ENCODE measurements at places on chromosomes 16 and 17. TPM values are rescaled to one million over a fixed set of nuclear protein-coding genes. Genes with fewer than 3 reads are reported as not detected.

Gene CDH5
- polyA plus RNA-seq: 155 TPM

GRCh38 chr17:17510456-17511292 lies 14.5 kb upstream of the RASD1 start:
- DNase-seq: no peak

GRCh38 chr17:31794111-31794510 lies 64.9 kb downstream of the COPRS start:
- no peak for DNase-seq

- DNase-seq: no peak
Observed at GRCh38 chr17:80929449-80929848, 62.2 kb upstream of the CHMP6 start.

DNA sequence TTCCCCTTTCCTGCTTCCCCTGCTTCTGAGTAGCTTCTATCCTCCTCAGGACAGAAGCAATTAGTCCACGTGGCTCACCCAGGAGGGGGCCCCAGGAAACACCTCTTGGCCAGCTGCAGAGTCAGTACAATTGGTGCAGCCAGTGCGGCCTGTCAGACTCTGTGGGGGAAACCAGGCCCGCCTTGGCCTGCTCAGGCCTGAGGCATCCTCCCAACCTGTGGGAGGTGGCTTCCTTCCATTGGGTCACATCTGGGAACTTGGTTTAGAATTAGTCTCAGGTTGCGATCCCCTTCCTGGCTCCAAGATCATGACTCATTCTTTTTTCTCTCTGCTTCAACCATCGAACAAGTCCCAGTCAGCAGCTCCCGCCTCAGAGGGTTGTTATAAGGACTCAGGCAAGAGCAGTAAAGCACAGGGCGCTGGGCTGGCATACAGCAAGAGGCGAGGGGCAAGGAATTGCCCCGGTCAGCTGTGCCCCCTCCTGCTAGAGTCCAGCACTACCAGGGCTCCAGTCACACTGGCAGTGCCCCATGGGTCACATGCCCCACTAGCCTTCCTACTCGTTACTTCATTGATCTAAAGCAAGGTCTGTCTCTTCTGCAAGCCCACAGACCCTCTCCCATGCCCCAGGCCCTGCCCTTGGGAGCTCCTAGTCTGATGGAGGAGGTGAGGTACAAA lies 8.1 kb upstream of the EPX start:
- no peak for DNase-seq

Gene CSH1
- polyA plus RNA-seq: 0.57 TPM

Gene KRTAP4-4
- polyA plus RNA-seq: not detected

DNA sequence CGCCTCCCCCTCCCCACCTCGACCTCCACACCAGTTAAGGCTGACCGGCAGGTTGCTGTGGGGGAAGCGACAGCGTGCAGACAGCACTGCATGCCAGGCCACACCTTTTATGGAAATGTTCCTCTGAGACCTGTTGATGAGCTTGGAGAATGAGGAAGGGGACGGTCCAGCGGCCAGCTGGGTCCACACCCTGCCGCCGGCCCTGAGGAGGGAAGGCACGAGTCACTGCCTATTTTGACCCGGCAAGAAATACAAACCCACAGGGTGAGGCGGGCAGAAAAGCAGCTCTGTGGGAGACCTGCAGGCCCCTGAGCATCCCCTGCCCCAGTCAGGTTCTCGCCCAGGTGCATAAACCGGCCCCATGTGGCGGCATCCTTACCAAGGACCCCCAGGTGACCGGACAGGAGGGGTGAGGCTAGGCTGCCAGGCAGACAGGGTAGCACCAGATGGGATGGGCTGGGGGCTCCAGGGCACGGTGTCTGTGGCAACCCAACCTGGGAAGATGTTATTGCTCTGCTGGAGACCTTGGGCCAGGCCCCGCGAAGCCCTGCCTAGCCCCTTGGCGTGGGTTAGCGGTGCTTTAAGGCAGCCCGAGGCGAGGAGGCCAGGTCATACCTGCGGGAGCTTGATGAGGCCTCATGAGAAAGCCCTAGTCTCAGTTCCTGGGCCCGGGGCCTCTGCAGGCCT lies 12.7 kb downstream of the NATD1 start:
- no peak for DNase-seq

Gene CRYM
- polyA plus RNA-seq: 1.3 TPM

Gene SRRM2
- polyA plus RNA-seq: 557 TPM

DNA sequence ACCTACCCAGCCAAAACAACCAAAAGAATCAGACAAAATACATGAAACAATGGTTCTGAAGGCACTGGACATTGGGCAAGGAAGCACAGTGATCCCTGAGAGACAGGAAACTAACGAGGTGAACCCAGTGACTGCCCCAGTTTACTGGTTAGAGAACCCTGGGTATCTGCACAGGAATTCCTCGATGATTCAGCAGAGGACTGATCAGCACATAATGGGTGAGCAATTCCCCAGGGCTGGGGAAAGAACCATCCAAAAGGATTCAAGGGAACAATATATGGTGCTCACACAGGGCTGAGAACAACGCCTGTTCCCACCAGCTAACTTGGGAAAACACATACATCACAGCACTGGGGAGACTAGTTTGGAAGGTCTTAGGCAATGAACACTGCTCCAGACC lies 167.2 kb downstream of the PARN start:
- no peak for DNase-seq

DNA sequence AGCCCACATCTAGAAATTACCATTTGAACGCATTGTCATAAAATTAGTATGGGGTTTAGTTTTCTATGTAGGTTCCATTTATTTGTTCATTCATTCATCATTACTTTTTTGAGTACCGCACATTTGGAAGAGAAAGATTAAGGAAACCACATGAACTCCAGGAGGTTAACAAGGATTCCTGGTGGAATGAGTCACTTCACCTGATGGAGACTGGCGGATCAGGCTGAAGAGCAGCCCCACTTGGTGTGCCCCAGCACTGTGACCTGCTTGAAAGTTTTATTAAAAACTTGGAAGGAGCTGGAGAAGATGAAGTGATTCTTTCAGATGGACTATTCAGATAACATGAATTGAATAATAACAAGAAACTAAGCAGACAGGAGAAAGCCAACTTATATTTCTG lies 293.6 kb upstream of the CDH11 start:
- DNase-seq: no peak

GRCh38 chr16:87227296-87227951 lies 89.8 kb downstream of the C16orf95 start:
- no peak for DNase-seq

DNA sequence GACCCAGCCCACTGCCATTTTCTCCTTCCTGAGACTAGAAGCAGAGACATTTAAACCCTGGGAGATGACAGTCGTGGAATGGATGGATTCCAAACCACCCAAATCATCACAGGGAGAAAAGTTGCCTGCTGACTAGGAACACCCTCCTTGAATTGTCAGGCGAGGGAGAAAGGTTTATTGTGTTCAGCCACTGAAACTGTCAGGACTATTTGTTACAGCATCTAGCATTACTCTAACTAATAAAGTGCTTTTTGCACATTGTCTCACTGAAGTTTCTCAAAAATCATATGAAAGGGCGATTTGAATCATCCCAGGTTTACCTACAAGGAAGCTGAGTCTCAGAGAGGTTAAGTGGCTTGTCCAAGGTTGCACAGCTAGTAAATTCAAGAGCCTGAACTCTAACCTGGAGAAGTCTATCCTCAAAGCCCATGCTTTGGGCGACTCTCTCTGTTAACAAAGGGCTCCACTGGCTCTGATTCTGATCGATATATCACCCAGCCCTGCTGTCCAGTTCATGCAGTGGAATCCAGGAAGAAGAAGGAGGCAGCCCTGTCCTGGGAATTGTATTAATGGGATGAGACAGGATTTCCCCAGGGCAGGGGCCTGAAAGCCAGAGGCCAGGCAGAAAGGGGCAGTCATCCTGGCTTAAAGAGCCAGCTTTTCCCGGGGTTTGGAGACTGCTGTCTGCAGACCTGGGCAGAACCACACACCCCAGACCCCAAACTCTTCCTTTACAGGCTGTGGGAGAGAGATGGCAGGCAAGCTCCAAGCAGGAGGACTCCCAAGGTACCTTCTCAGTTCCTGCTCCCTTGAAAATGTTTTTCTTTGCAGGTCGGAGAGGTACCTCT lies 37.5 kb downstream of the IRX3 start:
- DNase-seq: no peak

Gene CES4A
- 6.5 TPM for polyA plus RNA-seq

DNA sequence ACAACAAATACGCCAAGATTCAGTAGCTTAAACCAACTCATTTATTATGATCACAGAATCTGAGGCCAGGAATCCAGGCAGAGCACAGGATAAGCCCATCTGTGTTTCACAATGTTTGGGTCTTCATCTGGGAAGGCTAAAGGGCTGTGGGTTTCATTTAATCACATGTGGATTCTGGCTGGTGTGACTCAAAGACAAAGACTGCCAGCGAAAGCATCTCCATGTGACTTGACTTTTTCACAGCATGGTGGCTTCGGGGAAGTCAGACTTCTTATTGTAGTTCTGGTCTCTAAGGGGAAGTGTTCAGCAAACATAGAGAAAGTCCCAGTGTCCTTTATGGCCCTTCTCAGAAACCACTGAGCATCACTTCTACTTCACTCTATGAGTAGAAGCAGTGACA lies 1014.4 kb upstream of the GOT2 start:
- DNase-seq: no peak

GRCh38 chr16:22933173-22933572 lies 119.2 kb downstream of the HS3ST2 start:
- no peak for DNase-seq
